Esophagus squamous epithelium (tissue), 5 donors: ENCODE measurements at places on chromosomes 6 and 20.

GRCh38 chr20:57212534-57213276 is 53.7 kb downstream of the BMP7 start:
- DNase-seq = no peak

- DNase-seq = no peak
Measured at GRCh38 chr6:47083586-47084047, 41.5 kb upstream of the ADGRF1 start.

DNA sequence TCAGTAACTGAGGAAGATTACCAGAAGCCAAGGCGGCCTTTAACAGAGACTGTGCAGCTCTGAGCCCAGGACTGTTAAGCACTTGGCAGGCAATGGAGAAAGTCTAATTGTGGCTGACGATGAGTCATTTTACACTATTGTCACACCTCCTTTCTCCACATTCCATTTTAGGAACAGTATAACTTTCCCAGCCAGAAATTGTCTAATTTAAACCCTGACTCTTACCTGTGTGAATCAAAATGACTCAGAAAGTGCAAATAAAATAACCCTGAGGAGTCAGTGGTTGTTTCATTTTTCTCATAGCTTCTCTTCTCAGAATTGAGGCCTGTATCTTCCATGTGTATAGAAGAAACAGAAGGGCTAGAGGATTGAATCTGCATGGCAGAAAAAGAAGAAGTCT is 40.0 kb upstream of the OPN5 start:
- no peak for DNase-seq

GRCh38 chr6:159079367-159079766 is 34.6 kb upstream of the TAGAP start:
- no peak for DNase-seq

DNA sequence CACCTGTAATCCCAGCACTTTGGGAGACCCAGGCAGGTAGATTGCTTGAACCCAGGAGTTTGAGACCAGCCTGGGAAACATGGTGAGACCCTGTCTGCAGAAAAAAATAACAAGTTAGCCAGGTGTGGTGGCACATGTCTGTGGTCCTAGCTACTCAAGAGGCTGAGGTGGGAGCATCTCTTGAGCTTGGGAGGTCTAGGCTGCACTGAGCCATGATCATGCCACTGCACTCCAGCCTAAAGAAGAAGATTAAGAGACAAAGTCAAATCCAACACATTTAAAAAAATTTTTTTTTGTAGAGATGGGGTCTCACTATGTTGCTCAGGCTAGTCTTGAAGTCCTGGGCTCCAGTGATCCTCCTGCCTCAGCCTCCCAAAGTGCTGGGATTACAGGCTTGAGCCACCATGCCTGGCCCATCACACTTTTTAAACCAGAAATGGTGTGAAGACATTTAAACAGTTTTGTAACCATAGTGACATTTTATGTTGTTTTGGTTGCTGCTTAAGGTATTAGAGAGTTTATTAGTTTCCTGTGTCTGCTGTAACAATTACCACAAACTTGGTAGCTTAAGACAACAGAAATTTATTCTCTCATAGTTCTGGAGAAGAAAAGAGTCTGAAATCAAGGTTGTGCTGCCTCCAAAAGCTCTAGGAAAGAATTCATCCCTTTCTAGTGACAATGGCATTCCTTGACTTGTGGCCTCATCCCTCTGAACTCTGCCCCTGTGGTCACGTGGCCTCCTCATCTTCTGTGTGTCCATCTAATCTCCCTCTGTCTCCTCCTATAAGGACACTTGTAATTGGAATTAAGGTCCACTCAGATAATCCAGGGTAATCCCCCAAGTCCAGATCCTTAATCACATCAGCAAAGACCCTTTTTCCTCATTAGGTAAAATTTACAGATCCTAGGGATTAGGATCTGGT is 104.6 kb upstream of the TNFAIP3 start:
- no peak for DNase-seq

- DNase-seq = no peak
Measured at GRCh38 chr20:20837574-20838021, 125.2 kb upstream of the RALGAPA2 start.

GRCh38 chr6:148747145-148747470 is 278 bp downstream of the UST start:
- no peak for DNase-seq

GRCh38 chr6:151285122-151285521 is 45.4 kb downstream of the AKAP12 start:
- no peak for DNase-seq

DNA sequence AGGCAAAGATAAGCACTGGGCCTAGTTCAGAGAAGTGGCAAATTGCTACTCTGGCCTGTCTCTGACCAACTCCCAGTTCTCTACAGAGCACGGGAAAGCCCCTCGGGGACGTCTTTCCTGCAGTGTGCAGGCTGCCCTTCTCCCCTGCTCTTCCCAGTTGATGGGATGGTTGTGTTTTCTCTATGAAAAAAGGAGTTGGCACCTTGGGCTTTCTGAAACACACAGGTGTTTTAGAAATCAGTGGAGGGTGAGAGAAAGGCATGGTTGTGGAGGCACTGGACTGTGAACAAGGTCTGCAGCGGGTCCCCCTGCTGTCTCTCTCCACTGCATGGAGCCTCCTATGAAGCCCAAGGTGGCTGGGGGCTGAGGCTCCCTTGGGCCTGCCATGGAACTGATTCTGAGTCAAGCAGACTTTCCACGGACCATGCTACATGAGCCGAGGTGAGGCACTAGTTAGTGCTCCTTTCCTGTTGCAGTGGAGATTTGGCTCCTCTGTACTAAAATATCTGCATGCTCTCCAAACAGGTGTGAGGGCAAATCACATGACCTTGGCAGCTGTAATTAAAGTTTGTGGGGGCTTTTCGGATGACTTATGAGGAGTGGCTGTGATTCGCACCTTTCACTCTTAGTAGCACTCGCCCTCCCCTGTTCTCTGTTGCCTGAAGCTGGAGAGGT is 16.3 kb downstream of the GTSF1L start:
- no peak for DNase-seq

DNA sequence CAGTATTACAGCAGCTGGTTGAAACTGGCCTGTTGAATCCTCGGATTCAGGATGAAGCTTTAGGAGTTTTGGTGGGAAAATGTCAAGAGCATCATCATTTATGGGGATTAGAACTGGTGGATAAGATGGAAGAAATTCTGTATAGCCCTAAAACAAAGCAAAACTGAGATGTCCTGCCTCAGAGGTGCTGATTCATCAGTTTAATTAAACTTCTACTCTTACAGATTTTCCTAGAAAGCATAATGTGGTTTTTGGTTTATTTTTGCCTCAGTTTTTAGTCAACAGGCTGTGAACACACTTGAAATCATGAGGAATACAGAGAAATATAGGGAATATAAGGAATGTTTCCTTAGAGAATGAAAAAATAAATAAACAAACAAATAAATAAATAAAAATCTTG is 228.7 kb upstream of the POU3F2 start:
- DNase-seq = no peak
